ENCODE measurements at places on chromosomes 6 and 20.

DNA sequence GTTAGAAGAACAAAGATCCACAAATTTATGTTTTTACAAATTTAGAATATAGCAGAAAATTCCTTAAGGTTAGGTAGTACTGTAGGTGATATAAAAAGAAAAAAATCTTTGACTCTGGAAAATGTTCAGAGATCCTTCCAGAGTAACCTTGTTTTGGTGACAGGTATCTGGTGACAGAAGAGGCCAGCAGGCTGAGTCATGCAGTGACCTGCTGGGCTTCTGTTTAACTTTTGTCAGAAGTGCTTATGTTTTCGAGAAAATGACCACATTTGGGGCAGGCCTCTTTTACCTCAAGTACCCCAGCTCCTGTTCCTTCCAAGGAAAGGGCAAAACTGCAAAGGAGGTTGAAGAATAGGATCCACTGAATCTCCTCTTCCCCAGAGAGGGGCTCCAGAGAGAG lies 10.5 kb upstream of the CLDN20 start:
- DNase-seq: no peak

GRCh38 chr6:125095580-125096301 lies 57.8 kb upstream of the TPD52L1 start:
- DNase-seq: no peak

- no peak for DNase-seq
These were observed 28.6 kb upstream of the MOCS1 start for GRCh38 chr6:39962831-39963230.

- DNase-seq: no peak
These were observed 98.2 kb downstream of the SLC35B3 start for GRCh38 chr6:8337147-8337546.

GRCh38 chr6:157685596-157686280 lies 137.3 kb upstream of the SNX9 start:
- DNase-seq: no peak

GRCh38 chr6:40183902-40184301 lies 249.6 kb upstream of the MOCS1 start:
- no peak for DNase-seq

GRCh38 chr6:6317825-6318733 lies 2.4 kb downstream of the F13A1 start:
- no peak for DNase-seq
